ENCODE measurements at places on chromosomes 4 and X. TPM values are rescaled to one million over a fixed set of nuclear protein-coding genes. Genes with fewer than 3 reads are reported as not detected.

Gene ANK2
- total RNA-seq, result 163 TPM

Gene FAM199X
- 39.1 TPM for total RNA-seq

Gene VCX2
- not detected for total RNA-seq

Gene MAGED4B
- total RNA-seq, result 57.4 TPM

Gene ZNF280C
- 10.1 TPM for total RNA-seq

Gene DCUN1D4
- total RNA-seq, result 26.4 TPM

Gene MAGEA3
- not detected for total RNA-seq

Gene MCF2
- total RNA-seq, result 0.91 TPM

Gene SPP1
- total RNA-seq, result not detected

Gene HMX1
- not detected for total RNA-seq

Gene CFAP97
- total RNA-seq, result 36.2 TPM

Gene GAB3
- total RNA-seq, result 7.3 TPM

Gene FAM47B
- not detected for total RNA-seq

Gene GYPB
- not detected for total RNA-seq

Gene ADH1B
- total RNA-seq, result not detected

Gene SERTM2
- not detected for total RNA-seq
